ENCODE measurements at places on chromosomes 13 and 19. TPM values are rescaled to one million over a fixed set of nuclear protein-coding genes. Genes with fewer than 3 reads are reported as not detected.

GRCh38 chr19:31709476-31709875 lies 360.2 kb upstream of the TSHZ3 start:
- DNase-seq = no peak

DNA sequence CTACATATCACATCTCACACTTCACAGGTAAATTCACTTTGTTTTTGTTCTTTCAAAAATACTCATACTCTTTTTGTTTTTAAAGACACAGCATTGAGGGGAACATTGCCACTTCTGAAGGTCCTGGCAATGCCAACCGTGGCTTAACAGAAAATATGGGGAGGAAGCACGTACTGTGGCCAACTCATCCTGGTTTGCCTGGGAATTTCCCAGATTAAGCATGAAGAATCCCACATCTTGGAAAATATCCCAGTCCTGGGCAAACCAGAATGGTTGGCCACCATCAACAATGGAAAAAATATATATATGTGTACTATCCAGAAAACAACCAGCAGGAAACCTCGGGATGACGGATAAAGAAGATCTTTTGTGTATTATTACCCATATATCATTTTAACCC lies 1032.2 kb upstream of the SLC10A2 start:
- DNase-seq = no peak

Gene LIM2
- total RNA-seq = not detected

- no peak for DNase-seq
These were observed 75.2 kb downstream of the ATP11A start for GRCh38 chr13:112764864-112765561.

DNA sequence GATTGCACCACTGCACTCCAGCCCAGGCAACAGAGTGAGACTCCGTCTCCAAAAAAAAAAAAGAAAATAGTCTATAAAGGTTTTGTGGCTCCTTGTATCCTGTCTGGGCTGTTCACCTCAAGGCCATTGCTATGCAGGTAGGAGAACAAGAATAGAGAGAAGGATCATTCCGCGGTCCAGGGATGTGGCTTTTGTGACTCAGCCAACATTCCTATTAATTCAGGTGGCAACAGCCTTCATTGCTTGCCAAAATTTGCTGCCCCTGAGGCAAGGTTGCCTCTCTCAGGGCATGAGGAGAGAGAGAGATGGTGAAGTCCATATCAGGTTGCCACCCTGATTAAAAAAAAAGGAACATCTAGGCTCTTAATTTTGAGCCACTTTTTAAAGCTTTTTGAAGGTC lies 8.0 kb downstream of the ZNF551 start:
- DNase-seq = no peak

DNA sequence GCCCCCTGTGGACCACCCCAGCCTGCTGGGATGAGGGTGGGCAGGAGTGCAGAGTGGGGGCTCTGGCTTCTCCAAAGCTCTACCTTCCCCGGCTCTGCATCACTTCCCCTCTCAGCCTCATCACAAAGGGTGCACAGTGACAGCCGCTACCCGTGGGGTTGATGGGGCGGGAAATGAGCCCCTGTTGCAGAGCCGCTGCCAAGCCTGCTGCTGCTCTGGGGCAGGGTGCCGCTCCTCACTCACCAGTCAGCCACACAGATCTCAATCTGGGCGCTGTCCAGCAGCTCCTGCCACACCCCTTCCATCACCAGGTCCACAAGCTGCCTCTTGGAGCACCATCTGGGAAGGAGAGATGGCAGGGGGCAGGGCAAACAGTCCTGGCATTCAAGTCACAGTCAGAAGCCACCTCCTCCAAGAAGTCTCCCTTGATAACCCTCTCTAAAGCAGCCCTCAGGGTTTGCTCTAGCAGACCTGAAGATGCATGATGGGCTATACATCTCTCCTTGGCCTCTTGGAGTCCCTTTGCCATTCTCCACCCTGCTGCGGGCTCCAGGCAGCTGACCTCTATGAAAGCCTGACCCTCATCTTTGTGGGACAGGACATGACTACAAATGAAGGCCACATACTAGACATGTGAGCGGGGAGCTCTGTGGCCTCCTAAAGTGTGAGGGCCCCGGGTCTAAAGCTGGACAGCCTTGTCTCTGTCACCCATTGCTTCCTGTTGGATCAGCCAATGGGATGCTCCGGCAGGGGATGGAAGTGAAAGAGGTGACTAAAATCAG lies 15.7 kb downstream of the MRPS12 start:
- DNase-seq = no peak

GRCh38 chr13:27118428-27119054 lies 53.1 kb downstream of the USP12 start:
- no peak for DNase-seq

DNA sequence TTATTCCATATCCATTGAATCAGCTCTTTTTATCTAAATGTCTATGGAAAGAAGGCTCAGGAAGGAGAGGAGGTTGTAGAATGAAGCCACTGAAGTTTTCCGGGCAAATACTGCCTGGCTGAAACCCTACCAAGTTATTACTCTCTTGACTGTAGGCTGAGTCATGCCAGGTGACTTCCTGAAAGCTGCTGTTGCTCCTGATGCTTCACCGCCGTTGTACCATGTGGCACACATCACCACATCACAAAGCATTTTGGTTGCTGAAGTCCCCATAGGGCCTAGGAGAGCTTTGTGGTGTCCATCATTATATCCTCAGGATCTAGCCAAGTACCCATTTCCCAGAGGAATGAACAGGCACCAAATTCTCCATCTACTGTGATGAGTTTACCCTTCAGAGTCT lies 11.1 kb upstream of the TDRD12 start:
- no peak for DNase-seq

DNA sequence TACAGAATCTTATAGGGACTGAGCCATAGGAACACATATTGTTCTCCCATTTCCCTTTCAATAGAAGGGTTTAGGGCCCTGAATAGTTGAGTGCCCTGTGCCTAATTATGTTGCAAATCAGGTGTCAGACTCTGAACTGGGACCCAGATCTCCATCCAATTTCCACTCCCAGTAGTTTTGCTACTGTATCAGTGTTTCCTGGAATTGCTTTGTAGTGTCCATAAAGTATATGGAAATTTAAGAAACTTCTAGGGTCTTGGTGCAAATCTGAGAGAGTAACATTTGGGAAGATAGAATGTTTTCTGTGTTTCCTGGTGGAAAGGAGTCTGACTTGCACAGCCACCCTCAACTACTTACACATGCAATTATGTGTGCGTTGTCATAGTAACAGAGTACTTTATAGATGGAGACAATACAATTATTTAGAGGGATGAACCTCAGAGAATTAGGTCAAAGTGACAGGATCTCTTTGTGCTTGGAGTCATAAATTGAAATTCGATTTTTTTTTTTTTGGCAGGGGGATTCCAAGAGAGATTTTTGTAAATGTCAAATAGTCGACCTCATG lies 646 bp upstream of the SLC10A2 start:
- DNase-seq = no peak

- DNase-seq = no peak
These were observed 244.5 kb downstream of the SPRY2 start for GRCh38 chr13:80096383-80096782.

Gene GFY
- not detected for total RNA-seq

Gene CLPTM1
- 35.9 TPM for total RNA-seq

Gene ARRDC5
- total RNA-seq = not detected

GRCh38 chr13:53694814-53695532 lies 666.4 kb downstream of the OLFM4 start:
- peak; percentile 2 for DNase-seq
